ENCODE measurements at places on chromosomes 3 and 15.

DNA sequence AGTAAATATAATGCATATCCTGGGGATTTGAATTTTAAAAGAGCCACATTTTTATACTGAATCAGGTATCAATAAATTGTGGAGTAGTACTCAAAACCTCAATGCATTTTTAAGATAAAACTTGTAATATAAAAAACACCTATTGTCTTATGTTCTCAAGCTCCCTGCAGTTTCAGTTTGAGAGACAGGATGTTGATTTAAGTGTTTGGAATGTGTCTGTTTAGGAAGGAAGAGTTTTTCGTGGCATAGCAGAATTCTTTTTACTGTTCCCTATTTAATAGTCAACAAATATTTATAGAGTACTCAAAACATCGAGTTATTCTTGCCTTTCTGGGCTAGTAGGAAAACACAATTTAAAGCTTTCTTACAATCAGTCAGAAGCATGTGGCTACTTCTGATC is 146.1 kb upstream of the BCHE start:
- no peak for DNase-seq

DNA sequence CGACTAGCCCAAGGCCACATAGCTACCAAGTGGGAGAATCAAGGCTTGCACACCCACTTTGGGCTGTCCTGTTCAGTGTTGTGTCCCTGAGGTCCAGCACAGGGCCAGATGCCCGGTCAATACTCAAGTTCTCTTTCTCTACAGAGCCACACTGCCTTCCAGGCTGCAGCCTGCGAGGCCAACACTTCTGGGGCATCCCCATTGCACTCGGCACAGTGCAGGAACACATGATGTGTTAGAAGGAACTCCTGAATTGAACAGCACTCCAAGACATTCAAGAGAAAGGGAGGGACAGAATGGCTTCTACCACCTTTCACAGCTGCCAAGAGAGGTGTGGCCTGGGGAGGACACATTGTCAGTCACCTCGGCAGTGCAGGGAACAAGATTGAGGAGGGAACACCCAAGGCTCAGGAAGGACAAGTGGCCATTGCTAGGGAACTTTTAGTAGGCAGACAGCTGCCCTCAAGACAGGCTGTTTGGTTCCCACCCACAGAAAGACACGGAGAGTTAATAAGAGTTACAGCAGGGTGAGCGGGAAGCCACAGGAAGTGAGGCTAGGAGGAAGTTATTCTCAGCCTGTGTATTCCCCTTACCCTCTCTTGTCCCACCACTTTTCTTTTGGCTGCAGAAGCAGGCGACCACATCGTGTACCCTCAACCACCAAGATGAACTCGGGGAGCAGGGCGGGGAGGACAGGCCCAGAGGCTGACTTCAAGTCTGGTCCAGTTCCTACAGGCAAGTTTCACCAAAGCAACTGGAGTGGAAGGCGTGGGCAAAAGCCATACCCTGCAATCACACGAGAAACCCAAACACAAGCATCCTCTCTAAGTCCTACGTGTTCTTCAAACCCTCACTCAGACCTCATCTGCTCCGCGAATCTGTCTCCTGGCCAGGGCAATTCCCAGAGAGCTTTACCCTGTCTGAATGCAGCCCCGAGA is 69.4 kb downstream of the SRGAP3 start:
- DNase-seq: no peak

- no peak for DNase-seq
Observed at GRCh38 chr3:179196098-179196497, 47.9 kb downstream of the PIK3CA start.

DNA sequence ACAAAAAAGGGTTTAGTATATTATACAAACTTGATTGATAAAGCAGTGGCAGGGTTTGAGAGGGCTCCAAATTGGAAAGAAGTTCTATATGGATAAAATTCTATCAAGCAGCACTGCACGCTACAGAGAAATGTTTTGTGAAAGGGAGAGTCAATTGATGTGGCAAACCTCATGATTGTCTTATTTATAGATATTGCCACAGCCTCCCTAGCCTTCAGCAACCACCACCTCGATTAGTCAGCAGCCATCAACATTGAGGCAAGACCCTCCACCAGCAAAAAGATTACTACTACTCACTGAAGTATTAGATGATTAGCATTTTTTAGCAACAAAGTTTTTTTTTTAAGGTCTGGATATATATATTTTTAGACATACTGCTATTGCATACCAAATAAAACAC is 296.7 kb downstream of the CHST2 start:
- DNase-seq: no peak

GRCh38 chr3:106176734-106177133 is 307.9 kb upstream of the CBLB start:
- peak; percentile 41 for DNase-seq

GRCh38 chr3:147371140-147371539 is 35.2 kb downstream of the ZIC4 start:
- DNase-seq: no peak

DNA sequence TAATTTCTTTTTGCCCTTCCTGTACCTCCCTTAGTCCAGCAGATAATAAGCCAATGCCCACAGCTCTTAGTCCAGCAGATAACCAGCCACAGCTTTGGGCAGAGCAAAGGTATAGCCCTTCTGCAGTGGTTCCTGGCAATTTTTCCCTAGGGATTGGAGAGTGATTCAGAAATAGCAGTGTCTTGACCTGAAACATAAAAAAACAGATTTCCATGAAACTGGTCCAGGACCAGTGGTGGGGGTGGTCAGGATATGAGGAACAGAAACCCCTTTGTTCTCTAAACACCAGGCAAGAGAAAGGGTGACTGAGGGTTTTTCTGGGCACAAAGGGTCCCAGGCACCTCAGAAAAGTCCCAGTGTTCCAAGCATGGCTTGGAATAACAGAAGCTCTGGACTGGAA is 103.4 kb downstream of the ARRDC4 start:
- DNase-seq: no peak

DNA sequence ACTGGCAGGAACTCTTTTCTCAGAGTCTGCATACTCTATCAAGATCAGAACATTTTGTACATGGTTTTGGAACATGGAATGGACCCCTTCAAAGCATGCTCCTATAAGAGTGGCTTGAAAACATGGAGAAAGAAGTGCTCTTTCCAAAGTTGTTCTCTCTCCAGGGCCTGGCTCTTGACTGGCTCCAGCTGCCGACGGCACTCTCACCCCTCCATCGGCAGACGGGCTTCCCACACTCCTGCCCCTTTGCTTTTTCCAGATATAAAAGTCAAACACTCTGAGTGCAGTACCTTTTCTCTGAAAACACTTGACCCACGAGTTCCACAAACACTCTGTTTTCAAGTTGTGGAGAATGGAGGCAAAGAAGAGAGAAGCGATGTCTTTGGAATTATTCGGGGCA is 72.5 kb upstream of the ONECUT1 start:
- DNase-seq: no peak

- DNase-seq: no peak
Observed at GRCh38 chr3:9153904-9154619, 95.4 kb downstream of the SRGAP3 start.

DNA sequence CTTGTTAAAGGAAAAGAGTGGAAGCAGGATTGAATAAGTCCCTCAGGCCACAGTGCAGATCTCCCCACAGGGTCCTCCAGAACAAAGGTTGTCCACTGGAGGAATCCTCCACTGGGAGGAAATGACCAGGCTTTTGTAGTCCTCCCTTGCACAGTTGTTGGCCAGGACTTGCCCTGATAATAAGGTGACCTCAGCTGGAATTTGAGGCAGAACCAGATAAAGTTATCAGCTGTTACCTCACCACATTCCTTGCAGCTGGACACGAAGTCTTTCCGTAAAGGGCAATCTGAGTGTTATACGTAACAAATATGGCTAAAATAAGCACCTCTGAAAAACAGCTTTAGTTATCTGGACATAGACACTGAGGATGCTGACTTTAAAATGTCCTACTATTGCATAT is 83.5 kb upstream of the NAALADL2 start:
- DNase-seq: no peak

- DNase-seq: no peak
Observed at GRCh38 chr3:128307781-128308469, 154.6 kb downstream of the EEFSEC start.

DNA sequence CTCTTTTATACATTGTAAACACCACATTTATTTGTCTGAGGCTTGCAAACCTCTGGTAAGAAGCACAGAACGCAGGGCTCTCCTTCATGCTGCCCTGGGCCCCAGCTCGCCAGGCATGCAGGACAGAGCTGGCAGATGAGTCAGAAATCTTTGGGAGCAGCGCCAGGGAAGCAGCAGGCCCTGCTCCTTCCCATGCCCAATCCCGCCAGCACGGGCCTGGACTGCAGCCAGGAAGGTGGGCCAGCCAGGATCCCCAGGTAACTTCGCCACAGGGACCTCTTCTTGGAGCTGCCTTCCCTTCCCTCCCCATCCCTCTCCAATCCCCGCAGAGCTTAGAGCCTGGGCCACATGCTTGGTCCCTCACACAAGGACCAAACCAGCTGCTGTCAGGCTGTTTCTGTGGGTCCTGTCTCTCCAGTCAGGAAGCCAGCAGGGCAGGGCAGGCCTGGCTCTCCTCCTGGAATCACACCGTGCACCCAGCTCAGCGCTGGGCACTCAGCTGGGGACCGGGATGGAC is 8.8 kb downstream of the STOML1 start:
- DNase-seq: no peak

- DNase-seq: no peak
Observed at GRCh38 chr15:67980171-67980570, 73.9 kb upstream of the PIAS1 start.

- no peak for DNase-seq
Observed at GRCh38 chr3:193744822-193745684, 152.0 kb downstream of the OPA1 start.

DNA sequence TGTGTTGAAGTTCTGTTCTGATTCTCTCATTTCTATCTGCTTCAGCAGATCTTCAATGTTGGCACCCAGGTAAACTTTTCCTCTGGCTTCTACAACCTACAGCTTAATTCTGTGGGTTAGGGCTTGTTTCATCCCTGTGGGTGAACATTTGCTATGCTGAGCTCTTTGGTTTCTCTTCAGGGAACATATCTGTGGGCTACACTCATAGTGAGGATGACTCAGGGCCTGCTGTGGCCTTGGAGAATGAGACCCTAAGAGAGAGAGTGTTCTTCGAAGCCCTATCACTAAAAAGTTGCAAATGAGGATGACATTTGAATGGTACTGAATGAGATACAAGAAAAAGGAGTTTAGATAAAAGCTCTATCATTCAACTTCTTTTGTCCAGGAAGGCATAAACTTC is 346.2 kb upstream of the CBLB start:
- peak; percentile 51 for DNase-seq

DNA sequence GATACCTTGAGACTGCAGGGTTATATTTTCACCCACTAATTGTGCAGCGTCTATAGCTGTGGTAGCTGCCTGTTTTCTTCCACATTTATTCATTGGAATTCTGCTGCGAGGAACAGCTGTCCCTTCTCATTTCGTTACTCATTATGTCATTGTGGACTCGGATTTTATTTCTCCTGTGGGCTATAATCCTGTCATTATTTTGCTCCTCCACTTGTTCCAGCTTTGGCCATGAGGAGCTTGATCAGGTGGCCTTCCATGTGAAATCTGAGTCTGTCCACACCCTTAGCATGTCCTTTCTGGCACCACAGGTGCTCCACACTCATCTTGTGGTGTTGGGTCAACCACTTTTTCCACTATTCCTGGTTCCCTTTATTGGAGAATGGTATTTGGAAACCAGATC is 14.8 kb downstream of the LYSMD4 start:
- DNase-seq: no peak

- DNase-seq: peak; percentile 20
Observed at GRCh38 chr15:85583442-85583841, 203.0 kb downstream of the AKAP13 start.

DNA sequence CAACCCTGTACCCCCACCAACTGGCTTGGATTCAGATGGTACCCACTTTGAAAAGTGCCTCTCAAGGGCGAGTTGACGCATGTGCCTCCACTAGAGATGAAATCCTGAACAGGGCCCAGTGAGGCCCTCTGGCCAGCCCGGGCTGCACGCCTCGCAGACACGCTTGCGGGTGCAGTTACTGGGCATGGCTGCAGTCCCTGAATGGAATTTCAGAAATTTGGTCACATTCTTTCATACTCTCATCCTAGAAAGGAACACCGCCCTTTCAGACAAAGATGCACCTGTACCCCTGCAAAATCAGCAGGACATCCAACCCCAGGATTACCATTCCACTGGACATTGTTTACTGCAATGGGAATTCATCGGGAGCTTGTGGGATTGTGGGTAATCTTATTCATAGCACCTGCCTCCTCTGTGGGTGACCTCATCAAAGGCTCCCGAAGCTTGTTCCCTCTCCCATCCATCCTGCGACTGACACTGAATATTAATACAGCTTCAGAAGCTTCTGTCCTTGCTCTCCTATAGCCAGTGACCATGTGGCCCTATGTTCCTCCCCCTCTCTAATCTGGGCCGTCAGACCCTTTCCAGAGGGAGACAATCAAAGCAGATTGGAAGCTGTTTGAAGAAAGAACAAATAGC is 42.5 kb upstream of the TPM1 start:
- DNase-seq: no peak

DNA sequence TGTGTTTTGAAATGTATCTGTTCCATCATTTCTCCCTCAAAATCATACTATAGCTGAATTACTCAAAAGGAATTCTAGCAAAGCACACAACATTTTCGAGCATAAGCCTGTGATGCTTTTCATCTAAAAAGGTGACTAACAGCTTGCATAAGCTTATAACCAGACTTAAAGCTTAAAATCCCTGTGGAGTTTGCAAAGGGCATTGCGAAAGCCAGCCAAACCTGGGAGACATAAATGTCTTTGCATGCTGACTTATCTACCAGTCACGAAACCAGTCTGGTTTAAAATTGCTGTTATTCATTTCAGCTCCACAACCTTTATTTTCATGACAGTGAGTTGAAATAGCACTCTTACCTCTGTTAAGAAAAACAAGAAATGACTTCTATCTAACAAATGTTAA is 35.6 kb upstream of the LIPC start:
- no peak for DNase-seq

DNA sequence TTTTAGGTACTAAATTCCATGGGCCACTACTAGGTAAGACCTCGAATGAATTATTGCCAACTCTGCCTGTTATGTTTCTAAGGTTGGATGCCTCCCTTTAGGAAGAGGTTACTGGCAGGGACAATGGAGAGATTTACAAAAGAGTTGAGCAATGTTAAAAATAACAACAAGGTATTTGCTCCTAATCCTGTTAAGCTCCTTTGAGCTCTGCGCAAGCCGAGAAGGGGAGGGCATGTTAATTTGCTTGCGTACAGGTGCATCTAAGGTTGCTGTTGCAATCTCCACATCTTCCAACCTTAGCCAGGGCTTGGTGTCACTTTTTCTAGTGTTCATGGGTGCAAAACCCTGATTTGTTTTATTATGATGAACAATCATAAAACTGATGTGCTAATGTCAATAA is 161.5 kb upstream of the TPM1 start:
- DNase-seq: no peak

- DNase-seq: no peak
Observed at GRCh38 chr3:113232342-113232741, 21.0 kb downstream of the BOC start.

DNA sequence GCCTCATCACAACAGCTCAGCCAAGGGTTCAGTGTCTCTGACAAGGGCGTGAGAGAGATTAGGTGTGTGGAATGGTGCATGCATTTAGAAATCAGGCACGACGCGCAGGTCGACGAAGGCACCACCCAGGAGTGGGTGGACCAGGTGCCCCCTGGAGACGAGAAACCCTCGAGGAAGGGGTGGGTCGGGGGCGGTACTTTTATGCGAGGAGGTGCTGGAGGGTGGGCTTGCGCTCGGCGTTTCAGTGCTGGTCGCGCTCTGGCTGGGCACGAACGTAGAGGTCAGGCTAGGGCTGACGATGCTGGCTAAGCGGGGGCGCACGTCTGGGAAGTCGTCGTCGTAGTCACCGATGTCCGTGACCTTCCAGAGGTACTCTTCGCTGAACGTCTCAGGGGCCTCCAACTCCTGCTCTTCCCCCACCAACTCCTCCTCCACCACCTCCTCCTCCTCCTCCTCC is 393 bp downstream of the ERICH6 start:
- peak; percentile 61 for DNase-seq
